ENCODE measurements at places on chromosomes 7 and 10.

DNA sequence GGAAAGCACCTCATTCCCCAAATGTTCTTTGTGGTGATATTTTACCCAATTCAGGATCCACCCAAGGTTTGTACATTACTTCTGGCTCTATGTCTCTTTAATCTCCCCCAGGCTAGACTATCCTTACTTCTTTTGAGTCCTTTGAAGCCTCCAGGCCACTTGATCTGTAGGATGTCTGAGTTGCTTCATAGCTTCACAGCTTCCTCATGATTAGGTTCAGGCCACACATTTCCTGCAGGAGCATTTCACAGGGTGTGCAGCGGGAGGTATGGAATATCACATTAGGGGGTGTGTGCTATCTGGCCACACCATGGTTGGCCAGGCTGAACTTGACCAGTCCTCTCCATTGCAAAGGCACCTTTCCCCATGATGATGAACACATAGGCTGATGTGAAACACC is 18.7 kb downstream of the TSPAN15 start:
- no peak for DNase-seq

DNA sequence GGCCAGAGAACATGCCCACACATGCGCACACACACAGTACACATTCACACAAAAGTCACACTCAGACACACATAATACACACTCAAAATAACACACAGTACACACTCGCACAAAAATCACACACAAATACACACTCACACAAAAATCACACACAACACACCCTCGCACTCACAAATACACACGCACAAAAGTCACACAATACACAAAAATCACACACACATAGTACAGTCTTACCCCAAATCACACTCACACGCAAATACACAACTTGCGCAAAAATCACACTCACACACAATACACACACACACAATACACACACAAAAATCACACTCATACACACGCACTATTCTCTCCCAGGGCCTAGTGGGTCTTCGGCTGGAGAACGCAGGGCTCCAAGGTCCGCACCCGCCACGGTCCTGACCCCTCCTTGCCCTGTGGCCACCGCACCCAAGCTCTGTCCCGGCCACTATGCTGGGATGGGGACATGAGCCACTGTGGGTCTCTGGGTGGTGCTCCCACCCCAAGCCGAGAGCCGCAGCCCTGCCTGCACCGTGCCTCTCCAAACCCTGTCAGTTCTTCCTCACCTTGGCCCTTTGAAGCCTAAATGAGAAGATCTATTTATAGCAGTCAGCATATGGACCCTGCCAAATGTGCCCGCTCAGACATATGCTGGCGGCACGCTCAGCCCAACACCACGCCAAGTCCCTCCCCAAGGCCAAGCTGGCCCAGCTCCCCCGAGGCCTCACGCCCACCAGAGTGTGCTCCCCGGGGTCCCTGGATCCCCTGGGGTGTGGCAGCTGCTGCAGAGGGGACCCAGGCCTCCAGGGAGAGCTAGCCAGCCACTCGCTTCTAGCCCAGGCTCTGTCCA is 55.9 kb downstream of the ELFN1 start:
- DNase-seq: no peak

DNA sequence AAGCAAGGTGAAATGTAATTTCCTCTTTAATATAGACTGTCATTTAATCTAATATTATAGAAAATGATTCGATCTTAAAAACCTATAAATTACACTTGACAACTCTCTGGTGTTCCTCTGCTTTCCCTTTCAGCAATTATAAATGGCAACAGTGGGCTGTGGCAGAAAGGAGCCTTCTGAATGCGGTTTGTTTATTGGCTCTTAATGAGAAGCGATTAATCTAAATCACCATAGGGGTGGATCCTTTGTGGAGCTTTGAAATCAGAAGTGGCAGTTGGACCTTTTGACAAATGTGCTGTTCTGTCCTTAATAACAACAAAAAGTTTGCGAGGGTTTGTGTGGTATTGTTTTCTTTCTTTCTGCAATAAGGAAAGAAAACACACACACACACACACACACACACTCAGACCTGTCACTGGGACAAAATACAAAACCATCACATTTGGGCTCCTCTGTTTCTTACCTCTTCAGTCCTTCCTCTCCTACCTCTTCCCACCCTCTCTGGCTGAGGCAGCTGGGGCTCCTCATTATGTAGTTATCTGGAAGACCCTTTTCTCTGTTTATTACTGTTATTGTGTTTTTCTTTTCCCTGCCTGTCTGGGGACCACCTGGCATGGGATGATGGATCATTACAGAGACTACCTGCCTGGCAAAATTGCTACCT is 316.2 kb downstream of the SORCS3 start:
- DNase-seq: no peak

- no peak for DNase-seq
These were observed 23.3 kb downstream of the CLIP2 start for GRCh38 chr7:74312418-74313028.

DNA sequence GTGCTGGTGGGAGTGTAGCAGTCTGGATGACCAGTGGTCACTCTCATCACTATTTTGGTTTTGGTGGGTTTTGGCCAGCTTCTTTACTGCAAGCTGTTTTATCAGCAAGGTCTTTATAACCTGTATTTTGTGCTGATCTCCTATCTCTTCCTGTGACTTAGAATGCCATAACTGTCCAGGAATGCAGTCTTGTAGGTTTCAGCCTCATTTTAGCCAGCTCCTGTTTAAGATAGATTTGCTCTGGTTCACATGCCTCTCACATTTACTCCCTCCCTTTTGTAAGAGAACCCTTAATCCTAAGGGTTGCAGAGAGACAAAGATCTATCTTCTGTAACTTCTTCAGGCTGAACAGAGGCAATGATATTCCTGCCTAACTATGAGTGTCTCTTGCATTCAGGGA is 51.2 kb upstream of the INHBA start:
- DNase-seq: no peak

- no peak for DNase-seq
These were observed 20.3 kb downstream of the ZNF277 start for GRCh38 chr7:112226701-112227276.

GRCh38 chr10:116184512-116184794 is 88.6 kb downstream of the GFRA1 start:
- no peak for DNase-seq

DNA sequence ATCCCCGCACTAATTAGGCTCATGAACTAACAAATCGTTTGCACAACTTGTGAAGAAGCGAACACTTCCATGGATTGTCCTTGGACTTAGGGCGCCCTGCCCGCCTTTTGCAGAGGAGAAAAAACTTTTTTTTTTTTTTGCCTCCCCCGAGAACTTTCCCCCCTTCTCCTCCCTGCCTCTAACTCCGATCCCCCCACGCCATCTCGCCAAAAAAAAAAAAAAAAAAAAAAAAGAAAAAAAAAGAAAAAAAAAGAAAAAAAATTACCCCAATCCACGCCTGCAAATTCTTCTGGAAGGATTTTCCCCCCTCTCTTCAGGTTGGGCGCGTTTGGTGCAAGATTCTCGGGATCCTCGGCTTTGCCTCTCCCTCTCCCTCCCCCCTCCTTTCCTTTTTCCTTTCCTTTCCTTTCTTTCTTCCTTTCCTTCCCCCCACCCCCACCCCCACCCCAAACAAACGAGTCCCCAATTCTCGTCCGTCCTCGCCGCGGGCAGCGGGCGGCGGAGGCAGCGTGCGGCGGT is at the start of gene EMX2:
Gene EMX2 (plus strand): TSS at position 41 of the 519 bp plus-strand sequence. CDS start 522 bp downstream, outside the sequence.
- DNase-seq: no peak

DNA sequence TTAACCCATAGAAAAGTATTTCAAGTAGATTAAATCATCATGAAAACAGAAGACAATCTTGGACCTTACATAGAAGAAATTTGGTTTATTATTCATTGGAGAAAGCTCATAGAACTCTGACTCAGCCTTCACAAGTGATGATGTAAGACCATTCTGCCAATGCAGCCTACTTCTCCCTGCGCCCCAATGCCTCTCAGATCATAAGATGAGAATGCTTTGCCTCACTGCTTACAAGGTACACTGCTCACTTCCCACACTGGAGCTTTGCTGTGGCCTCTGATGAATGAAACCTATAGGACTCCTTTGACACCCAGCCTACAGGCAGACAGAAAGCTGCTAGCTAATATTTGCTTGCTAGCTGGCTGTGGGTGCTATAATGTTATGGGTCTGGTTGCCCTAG is 569.4 kb upstream of the STEAP1 start:
- DNase-seq: no peak

All from effector memory CD4-positive, alpha-beta T cell (primary cell).